ENCODE measurements at places on chromosomes 5 and 9.

DNA sequence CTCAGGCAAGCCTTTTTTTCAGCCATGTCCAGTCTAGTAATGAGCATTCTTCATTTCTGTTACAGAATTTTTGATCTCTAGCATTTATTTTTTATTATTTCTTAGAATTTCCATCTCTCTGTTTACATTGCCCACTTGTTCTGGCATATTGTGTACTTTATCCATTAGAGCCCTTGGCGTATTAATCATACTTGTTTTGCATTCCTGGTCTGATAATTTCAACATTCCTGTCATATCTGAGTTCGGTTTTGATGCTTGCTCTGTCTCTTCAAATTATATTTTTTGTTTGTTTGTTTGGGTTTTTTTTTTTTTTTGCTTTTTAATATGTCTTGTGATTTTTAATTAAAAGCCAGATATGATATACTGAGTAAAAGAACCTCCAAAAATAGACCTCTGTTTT, 23.0 kb upstream of the JAK2 start:
- DNase-seq, result peak; percentile 27

DNA sequence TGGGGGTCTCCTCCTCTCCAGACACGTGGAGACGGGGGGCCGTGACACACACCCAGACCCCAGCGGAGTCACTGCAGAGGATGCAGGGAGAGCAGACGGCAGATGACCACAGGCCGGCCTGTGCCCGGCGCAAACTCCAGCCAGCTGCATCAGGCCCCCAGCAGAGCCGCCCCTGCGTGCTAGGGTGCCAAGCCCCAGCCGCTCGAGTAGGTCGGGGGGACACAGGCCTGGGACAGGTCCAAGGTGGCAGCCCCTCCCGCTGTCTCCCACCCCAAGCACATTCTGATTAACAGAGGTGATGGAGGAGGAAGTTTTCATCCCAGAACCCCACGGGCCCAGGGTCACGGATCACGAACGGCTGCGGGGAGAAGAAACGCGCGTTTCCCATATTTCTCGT, 14.4 kb downstream of the NACC2 start:
- no peak for DNase-seq

DNA sequence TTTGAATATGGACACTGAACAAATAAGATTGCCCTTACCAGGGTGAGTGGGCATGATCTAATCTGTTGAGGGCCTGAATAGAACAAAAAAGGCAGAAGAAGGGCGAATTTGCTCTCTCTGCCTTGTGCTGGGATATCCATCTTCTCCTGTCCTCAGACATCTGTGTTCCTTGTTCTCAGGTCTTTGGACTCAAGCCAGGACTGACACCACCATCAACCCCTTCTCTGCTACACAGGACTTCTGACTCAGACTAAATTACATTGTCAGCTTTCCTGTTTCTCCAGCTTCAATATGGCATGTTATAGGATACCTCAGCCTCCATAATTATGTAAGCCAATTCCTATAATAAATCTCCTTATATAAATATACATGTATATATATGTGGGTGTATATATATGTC, 40.8 kb upstream of the SLCO6A1 start:
- DNase-seq, result no peak

- DNase-seq, result no peak
Measured at GRCh38 chr9:78904686-78905085, 607.8 kb downstream of the PSAT1 start.

DNA sequence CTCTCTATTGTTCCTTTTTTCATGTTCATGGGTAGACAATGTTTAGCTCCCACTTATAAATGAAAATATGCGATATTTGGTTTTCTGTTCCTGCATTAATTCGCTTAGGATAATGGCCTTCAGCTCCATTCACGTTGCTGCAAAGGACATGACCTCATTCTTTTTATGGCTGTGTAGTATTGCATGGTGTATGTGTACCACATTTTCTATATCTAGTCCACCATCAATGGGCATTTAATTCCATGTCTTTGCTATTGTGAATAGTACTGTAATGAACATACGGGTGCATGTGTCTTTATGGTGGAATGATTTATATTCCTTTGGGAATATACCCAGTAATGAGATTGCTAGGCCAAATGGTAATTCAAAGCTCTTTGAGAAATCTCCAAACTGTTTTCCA, 392.0 kb downstream of the EFNA5 start:
- no peak for DNase-seq

- DNase-seq, result peak; percentile 85
Measured at GRCh38 chr9:82124090-82124489, 135.5 kb downstream of the SPATA31D1 start.

- DNase-seq, result no peak
Measured at GRCh38 chr5:132470596-132470995, 20.0 kb downstream of the IRF1 start.

DNA sequence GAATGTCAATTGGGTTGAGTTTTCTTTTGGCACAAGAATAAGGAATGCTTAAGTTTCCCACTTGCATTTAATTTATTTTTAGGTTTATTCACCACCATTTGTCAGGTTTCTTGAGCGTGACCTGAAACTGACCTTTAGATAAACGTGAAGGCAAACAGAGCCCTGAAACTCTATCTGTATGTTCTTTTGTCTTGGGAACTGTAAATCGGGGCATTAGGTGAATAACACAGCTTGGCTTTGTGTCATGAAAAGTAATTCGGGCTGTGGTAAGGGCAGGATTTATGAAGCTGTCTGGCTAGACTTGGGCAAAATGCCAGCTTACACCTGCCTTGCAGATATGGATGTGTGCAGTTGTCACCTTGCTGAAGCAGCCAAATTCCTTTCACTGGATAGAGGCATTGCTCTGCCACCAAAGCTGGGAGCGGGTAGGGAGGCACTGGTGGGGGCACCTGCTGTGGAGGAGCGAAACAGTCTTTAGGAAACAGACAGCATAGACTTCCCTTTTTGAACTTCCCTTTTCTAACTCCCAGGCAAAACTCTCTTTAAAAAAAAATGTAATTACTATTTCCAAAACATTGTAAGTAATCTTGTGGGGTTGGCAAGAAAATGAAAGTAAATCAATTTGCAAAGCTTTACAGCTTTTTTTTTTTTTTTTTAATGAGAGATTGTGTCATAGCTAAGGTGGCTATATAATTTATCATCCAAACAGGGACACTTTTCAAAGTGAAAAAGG, 545.2 kb downstream of the CSNK1G3 start:
- DNase-seq, result no peak

DNA sequence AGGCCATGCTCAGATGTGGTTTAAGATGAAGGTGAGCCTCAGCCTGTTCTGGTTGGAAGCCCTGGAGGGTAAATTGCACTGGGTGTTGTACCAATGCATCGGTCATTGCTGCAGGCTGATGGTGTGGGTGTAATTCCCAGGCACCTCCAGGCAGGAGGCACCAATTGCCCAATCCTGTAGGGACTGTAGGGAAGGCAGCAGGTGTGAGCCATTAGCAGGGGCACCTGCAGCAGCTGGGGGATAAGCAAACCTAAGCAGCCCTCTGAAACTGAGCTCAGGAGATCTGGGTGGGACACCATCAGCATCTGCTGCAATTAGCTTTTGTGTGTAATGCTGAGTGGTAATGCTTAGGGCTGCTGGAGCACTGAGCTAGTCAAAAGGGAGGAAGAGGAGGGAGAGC, 190.1 kb upstream of the TBC1D2 start:
- no peak for DNase-seq

DNA sequence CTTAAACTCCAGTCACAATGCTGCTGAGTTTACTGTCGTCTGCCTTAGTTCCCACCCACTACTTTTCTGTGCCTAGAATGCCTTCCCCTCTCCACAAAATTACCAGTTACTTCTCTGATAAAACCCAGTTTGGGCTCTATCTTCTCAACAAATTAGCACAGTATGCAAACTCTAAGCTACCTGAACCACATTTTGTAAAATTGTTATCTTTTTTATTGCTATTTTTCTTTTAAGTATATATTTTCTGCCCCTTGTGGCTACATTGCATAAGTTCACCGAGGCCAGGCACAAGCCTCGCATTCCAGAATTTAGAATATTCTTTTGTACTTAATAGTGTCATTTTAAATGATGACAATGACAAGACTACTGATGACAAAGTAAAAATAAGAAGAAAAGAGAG, 60.0 kb downstream of the POU5F2 start:
- DNase-seq, result peak; percentile 34
